HT1080 (cell line): ENCODE measurements at places on chromosomes 3 and 15. TPM values are rescaled to one million over a fixed set of nuclear protein-coding genes. Genes with fewer than 3 reads are reported as not detected.

RNU5B-1 gene
- not detected in 2 replicates for total RNA-seq

DNA sequence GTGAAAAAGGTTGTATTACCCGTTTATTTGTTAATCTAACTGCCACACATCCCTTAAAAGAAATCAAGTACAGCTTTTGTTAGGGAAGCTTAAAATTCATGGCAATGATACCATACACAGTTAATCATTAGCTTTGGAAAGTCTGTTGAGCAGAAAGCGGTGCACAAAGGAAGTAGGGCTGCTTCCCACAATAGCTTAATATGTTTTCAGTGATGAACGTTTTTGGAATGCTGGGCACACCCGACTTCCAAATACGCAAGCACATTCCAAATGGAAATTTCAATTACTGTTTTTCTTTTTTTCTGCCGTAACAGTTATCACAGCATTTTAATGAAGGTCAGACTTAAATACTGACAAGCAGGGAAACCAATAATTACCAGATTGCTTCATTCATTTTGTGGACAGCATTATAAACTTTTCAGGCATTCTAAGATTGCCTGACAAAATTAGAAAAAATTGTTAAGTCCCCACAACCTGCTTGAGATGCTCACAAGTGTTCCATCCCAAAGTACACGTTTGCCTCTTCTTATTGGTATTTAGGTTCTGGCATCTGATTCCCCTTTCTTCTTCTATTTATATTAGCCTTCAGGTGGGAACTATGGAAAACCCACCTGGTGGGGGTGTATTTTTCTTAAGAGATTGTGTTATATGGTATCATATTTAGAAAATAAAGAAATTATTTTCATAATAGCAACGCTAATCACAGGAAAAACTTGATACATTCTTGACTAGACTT, 1.1 kb upstream of the ECT2 start:
- DNase-seq = peak; percentile 96

DNA sequence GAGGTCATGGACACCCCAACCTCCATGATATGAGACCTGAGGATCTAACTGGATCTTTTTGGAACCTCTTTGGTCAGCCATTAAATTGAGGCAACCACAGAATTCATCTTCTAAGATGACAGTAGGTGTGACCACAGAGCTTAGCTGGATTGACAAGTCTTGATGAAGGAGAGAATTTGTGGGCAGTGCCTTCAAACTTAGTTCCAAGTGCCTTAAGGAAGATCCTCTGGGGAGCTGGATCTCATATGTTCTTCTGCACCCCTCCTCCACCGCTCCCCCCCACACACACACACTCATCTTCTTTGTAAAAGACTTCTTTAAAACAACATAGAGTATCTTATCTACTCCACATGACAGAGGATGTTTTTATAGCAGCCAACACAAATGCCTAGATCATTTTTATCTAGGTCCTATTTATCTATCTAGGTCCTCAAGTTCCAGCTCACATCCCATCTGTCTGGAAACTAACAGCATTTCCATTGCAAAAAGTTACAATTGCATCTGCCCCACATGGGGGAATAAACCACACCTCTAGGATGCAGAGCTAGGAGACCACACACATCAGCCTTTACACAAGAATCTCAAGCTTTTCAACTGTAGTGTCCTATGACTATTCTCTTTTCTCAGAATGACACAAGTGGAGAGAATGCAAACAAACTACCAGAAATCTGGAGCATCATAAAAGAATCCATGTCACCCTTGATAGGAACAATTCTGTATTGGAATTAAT, 37.4 kb downstream of the WWTR1 start:
- peak; percentile 80 for DNase-seq

PP2D1 gene
- total RNA-seq = not detected in 2 replicates

GRCh38 chr3:148211725-148212124, 486.0 kb upstream of the AGTR1 start:
- DNase-seq = peak; percentile 57

ADIPOQ gene
- not detected in 2 replicates for total RNA-seq

GRCh38 chr3:12462159-12462947, 21.9 kb upstream of the TSEN2 start:
- DNase-seq = no peak

GRCh38 chr3:45760878-45761711, 35.2 kb downstream of the SLC6A20 start:
- peak; percentile 61 for DNase-seq
